Right atrium auricular region (tissue), 2 donors: ENCODE measurements at places on chromosomes 7 and 10. TPM values are rescaled to one million over a fixed set of nuclear protein-coding genes. Genes with fewer than 3 reads are reported as not detected.

The CDK14 gene
- 37.9 TPM for total RNA-seq

The ZMIZ2 gene
- total RNA-seq, result 14.1 TPM

The SEMA3E gene
- 0.59 TPM for total RNA-seq

The COL1A2 gene
- 67.0 TPM for total RNA-seq

DNA sequence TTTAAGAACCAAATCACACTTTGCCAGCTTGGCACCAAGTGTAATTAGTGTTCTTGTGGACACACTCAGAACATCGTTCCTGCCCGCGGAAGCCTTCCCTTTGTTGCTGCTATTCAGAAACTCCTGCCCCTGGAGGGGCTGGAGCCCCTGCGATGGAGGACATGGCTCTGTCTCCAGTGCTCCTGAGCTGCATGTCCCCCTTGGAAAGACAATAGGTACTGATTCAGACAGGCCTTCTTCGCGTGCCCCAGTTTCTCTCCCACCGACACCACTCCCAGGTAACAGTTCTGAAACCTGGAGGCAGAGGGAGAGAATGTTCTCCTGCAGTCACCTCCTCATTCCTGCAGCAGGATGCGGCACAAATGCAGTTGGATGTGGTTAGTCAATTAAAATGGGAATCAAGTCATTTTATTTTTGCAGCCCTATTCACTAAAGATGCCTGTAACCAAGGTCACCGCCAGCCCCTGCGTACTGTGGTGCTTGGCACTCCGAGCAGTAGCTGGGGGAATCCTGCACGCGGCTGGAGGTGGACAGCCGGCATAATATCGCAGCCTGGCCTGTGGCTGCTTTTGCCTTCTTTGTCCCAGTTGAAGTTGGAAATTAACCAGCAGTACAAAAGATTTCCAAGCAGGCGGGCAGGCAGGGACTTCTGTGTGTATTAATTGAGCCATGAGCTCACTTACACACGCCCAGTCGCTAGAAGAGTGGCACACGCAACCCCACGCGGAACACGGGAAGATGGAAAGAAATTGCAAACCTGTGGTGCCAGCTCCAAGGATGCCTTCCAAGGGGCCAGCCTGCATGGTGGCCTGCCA lies 205.7 kb downstream of the EBF3 start:
- H3K4me3 ChIP-seq, result no peak overlapping the region
- peak; percentile 32 for DNase-seq
- no peak overlapping the region for H3K27ac ChIP-seq
- H3K4me1 ChIP-seq, result peaks cover 5% of the 10 kb centered on the region
- H3K36me3 ChIP-seq, result no peaks in the 10 kb centered on the region

DNA sequence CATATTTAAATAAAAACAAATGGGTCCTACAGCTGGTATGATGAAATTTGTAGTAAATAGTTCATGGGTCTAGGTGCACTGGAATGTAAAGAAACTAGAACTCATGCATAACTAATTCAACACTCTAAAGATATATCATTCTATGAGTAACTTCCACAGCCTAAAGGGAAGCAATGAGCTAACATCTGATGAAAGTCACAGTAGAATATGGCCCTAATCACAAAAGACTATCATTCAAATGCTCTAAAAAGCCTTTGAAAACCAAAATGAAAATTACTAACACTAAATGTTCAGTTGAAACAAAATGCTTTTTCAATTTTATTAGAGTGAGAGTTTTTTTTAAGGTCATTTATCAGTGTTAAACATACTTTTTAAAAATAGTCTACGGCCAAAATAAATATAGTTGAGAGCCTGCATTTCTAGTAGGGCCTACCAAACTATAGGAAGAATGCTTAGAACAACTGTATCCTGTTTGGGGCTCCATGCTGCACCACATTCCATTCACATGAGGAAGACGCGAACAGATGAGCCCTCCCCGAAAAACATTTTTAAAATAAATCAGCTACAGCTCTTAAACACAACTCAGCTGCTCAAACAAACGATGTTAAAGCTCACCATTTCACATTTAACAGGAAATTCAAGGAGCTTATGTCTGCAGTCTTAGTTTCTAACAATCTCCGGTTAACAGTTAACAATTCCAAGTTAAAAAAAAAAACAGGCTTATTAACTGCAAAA lies 134.5 kb downstream of the NRBF2 start:
- H3K27me3 ChIP-seq, result no peaks in the 10 kb centered on the region
- peak overlapping the region; percentile 41 for H3K4me3 ChIP-seq
- H3K36me3 ChIP-seq, result no peaks in the 10 kb centered on the region
- peak overlapping the region; percentile 91 for H3K27ac ChIP-seq

- H3K4me3 ChIP-seq, result no peak overlapping the region
- no peaks in the 10 kb centered on the region for H3K4me1 ChIP-seq
- no peaks in the 10 kb centered on the region for H3K27me3 ChIP-seq
- no peak for DNase-seq
Measured at GRCh38 chr7:140263277-140263676, 86.5 kb upstream of the KDM7A start.

DNA sequence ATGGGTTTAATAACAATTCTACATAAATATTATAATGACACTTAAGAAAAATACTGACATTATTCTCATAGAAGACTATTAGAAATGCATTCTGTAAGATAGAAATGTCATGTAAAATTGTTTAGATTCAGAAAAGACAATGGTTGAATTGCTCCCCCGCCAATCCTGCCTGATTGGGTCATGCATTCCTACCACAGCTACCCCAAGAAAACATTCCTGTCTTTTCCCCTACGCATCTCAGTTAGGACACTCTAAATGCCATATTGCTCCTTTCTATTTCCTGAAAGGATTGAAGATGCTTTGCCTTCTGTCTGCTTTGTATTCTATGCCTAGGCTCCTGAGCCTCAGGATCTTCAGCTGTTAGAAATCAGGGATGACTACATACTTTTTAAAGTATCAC lies 109.4 kb downstream of the DGKB start:
- DNase-seq, result no peak
- no peaks in the 10 kb centered on the region for H3K27me3 ChIP-seq
- H3K4me1 ChIP-seq, result no peaks in the 10 kb centered on the region
- H3K36me3 ChIP-seq, result no peaks in the 10 kb centered on the region

DNA sequence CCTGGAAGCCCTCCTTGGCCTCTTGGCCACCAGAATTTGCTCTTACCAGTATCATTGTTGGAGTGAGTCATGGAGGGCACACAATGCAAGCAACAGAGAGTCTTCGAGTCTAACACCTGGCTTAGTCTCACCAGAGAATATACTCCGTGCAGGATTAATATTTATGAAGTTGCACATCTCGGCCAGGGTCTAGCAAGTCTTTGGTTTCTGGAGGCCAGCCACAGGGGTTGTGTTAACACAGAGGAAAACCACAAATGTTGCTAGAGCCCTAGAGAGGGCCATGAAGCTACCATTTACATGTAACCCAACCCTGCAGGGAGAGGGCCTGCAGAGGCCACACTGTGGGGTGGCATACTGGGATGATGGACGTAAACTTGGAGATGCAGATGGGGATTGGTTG lies 71.8 kb downstream of the MTPN start:
- DNase-seq, result no peak
- H3K27me3 ChIP-seq, result no peaks in the 10 kb centered on the region
- H3K4me3 ChIP-seq, result no peak overlapping the region
- no peaks in the 10 kb centered on the region for H3K36me3 ChIP-seq

DNA sequence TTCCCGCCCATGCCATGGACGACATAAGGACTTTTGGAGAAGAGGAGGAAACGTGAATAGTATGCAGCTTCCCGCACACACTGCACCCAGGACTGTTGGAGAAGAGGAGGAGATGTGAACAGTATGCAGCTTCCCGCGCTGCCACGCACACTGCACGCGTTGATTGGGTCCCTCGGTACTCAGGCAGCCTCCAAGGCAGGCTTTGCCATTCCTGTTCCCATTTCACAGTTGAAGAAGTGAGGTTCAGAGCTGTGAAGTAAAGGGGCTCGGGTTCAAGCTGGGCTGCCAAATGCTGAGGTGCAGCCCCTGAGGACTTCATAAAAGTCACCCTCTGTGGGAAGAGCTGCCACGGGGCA lies 147.9 kb upstream of the FAM20C start:
- DNase-seq, result no peak
- H3K27me3 ChIP-seq, result no peaks in the 10 kb centered on the region
- no peaks in the 10 kb centered on the region for H3K36me3 ChIP-seq
- H3K4me3 ChIP-seq, result no peak overlapping the region
- no peak overlapping the region for H3K27ac ChIP-seq

DNA sequence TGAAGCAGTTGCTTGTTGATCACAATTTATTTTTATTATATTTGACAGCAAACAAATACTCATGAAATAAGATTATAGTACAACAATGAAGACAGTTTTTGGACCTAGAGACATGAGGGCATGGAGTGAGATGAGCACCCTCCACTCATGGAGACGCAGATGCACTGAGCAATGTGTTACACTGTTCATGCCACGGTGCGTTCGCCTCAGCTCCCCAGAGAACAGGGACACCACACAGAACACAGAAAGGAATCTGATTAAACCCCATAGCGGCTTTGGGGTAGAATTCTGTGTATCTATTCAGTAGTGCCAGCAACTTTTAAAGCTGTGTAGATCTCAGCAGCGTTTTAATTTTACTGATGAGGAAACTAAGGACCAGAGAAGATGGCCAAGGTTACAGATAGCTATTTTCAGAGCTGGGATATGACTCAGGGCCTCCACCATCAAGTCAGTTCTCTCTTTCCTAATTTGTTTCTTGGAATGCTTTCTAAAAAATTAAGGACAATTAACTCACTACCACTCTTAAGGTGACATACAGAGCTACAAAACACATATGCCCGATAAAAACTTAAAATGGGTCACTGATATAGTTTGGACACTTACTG lies 33.6 kb downstream of the FAM25A start:
- H3K36me3 ChIP-seq, result peaks cover 65% of the 10 kb centered on the region
- H3K4me1 ChIP-seq, result no peaks in the 10 kb centered on the region
- DNase-seq, result no peak
- H3K27me3 ChIP-seq, result no peaks in the 10 kb centered on the region
- no peak overlapping the region for H3K4me3 ChIP-seq

GRCh38 chr10:128098631-128099030 lies 27.6 kb downstream of the MKI67 start:
- no peak for DNase-seq
- H3K27ac ChIP-seq, result no peak overlapping the region
- no peaks in the 10 kb centered on the region for H3K27me3 ChIP-seq
